ENCODE measurements at places on chromosomes 3 and 15.

- DNase-seq: peak; percentile 51
Measured at GRCh38 chr3:177420651-177421480, 223.6 kb upstream of the TBL1XR1 start.

DNA sequence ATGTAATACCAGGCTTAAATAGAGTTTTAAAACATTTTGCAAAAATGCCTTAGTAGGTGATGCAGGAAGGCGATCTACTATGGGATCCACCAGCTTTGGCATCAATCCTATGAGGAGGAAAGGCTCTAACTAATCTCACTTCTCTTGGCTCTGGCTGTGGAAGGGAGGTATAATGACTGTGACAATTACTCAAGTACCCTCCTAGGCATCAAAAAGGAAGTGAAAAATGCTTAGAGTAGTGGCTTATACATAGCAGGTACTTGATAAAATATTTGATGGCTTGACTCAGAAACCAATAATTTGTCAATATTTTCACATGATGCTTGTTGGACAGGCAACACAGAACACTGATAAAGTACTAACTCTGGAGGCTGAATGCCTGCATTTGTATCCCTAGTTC lies 34.1 kb upstream of the SERPINI2 start:
- DNase-seq: no peak

- no peak for DNase-seq
Measured at GRCh38 chr3:19799887-19800286, 134.1 kb downstream of the EFHB start.

- no peak for DNase-seq
Measured at GRCh38 chr3:122536632-122537001, 21.9 kb upstream of the KPNA1 start.

- DNase-seq: no peak
Measured at GRCh38 chr3:38648024-38648658, 1.3 kb downstream of the SCN5A start.

DNA sequence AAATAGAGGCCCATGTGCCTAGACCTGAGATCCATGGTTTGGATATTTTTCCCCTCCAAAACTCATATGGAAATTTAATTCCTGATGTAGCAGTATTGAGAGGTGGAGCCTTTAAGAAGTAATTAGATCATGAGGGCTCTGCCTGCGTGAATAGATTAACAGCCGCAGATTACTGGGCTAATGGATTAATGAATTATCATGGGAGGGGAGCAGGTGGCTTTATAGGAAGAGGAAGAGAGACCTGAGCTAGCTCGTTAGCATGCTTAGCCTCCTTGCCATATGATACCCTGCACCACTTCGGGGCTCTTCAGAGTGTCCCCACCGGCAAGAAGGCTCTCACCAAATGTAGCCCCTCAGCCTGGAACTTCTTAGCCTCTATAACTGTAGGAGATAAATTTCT lies 15.8 kb downstream of the ARHGEF26 start:
- DNase-seq: no peak

GRCh38 chr3:102096066-102096465 lies 246.8 kb downstream of the NFKBIZ start:
- no peak for DNase-seq

GRCh38 chr3:139260041-139260486 lies 83.8 kb upstream of the MRPS22 start:
- DNase-seq: no peak

Data from GM04503 (cell line).